Aorta (tissue), 5 donors: ENCODE measurements at places on chromosomes 13 and 19. TPM values are rescaled to one million over a fixed set of nuclear protein-coding genes. Genes with fewer than 3 reads are reported as not detected.

GRCh38 chr19:12199757-12200419 is 37.0 kb downstream of the ZNF136 start:
- no peaks in the 10 kb centered on the region for H3K36me3 ChIP-seq
- no peak for DNase-seq
- no peak overlapping the region for H3K4me3 ChIP-seq

- H3K36me3 ChIP-seq = no peaks in the 10 kb centered on the region
- no peaks in the 10 kb centered on the region for H3K27me3 ChIP-seq
- DNase-seq = no peak
- H3K4me3 ChIP-seq = no peak overlapping the region
Observed at GRCh38 chr13:95741584-95742563, 64.9 kb downstream of the DNAJC3 start.

- no peak for DNase-seq
- H3K4me1 ChIP-seq = no peaks in the 10 kb centered on the region
- no peaks in the 10 kb centered on the region for H3K27me3 ChIP-seq
- H3K4me3 ChIP-seq = no peak overlapping the region
- H3K27ac ChIP-seq = no peak overlapping the region
Observed at GRCh38 chr13:46183018-46183946, 1.3 kb upstream of the LCP1 start.

GRCh38 chr13:74270018-74270417 is 135.8 kb upstream of the KLF12 start:
- no peaks in the 10 kb centered on the region for H3K36me3 ChIP-seq
- no peak overlapping the region for H3K27ac ChIP-seq
- no peak for DNase-seq
- H3K4me3 ChIP-seq = no peak overlapping the region
- H3K4me1 ChIP-seq = no peaks in the 10 kb centered on the region

DNA sequence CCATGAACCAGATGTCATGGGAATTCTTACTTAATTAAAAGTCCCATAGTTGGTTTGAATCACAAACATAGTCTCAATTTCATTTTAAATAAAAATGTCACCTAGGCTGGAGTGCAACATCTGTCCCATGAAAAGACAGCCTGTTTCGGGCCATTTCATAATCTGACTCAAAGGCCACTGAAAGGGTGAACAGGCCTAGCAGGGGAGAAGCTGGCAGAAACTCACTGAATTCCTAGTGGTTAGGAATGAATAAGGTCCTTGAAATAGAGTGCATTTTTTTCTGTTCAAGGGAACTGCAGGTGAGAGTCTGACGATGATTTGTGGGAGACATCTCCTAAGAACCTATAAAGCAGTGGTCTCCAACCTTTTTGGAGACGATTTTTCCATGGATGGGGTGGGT is 44.0 kb upstream of the PCCA start:
- H3K27ac ChIP-seq = no peak overlapping the region
- no peaks in the 10 kb centered on the region for H3K27me3 ChIP-seq

DNA sequence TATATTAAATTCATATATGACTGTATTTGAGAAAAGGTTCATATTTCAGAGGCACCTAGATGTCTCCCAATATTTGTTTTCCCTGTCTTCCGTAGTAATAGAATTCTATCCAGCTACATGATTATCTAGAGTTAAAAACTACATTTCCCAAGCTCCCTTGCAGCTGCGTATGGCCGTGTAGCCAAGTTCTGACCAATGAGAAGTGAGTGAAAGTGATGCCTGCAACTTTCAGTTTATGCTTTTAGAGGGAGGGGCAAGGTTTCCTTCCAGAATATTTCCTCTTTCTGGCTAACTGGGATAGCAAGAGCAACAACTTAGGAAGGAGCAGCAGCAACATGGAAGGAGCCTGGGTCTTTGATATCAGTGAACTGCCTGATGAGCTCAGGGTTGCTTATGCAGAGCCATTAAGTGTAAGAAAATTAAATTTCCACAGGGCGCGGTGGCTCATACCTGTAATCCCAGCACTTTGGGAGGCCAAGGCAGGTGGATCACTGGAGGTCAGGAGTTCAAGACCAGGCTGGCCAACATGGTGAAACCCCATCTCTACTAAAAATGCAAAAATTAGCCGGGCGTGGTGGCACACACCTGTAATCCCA is 23.2 kb upstream of the CYP2A13 start:
- H3K4me1 ChIP-seq = no peaks in the 10 kb centered on the region
- H3K27ac ChIP-seq = no peak overlapping the region
- H3K4me3 ChIP-seq = no peak overlapping the region
- peaks cover 1% of the 10 kb centered on the region for H3K27me3 ChIP-seq

DNA sequence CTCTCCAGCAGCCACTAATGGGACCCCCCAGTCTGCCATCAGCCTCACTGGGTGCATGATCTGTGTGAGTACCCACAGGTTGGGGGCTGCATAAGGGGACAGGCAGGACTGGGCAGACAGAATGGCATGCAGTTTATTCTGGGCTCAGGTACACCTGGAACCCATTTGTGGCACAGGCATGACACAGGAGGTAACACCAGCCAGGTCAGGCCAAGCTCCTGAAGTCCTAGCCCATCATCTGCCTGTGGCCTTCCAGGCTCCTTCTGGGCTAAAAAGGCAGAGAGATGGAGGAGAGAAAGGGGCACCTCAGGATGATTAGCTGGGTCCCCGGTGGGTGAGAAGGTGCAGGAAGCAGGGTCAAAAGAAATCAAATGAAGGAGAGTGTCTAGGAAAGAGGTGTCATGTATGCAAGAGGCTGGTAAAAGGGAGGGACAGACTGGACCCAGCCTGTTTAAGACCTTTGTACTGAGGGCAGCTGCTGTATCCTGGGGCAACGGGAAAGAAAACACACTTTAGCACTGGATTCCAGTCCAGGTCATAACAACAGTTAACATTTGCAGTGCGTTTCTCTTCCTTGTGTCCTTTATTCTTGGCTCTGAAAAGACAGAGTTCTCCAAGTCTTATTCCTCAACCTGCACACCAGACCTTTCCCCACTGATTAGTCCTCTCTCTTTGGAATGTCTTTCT is 20.2 kb upstream of the DGKH start:
- H3K27ac ChIP-seq = no peak overlapping the region
- DNase-seq = no peak
- H3K36me3 ChIP-seq = no peaks in the 10 kb centered on the region
- no peaks in the 10 kb centered on the region for H3K27me3 ChIP-seq
- H3K4me1 ChIP-seq = no peaks in the 10 kb centered on the region
- H3K4me3 ChIP-seq = no peak overlapping the region

- H3K4me1 ChIP-seq = no peaks in the 10 kb centered on the region
- H3K36me3 ChIP-seq = no peaks in the 10 kb centered on the region
- no peak overlapping the region for H3K27ac ChIP-seq
Observed at GRCh38 chr19:43313711-43314495, 39.6 kb upstream of the CD177 start.

- H3K36me3 ChIP-seq = no peaks in the 10 kb centered on the region
- H3K27me3 ChIP-seq = no peaks in the 10 kb centered on the region
- no peaks in the 10 kb centered on the region for H3K4me1 ChIP-seq
- no peak overlapping the region for H3K27ac ChIP-seq
- no peak overlapping the region for H3K4me3 ChIP-seq
Observed at GRCh38 chr19:35337097-35337983, 8.4 kb downstream of the CD22 start.

DNA sequence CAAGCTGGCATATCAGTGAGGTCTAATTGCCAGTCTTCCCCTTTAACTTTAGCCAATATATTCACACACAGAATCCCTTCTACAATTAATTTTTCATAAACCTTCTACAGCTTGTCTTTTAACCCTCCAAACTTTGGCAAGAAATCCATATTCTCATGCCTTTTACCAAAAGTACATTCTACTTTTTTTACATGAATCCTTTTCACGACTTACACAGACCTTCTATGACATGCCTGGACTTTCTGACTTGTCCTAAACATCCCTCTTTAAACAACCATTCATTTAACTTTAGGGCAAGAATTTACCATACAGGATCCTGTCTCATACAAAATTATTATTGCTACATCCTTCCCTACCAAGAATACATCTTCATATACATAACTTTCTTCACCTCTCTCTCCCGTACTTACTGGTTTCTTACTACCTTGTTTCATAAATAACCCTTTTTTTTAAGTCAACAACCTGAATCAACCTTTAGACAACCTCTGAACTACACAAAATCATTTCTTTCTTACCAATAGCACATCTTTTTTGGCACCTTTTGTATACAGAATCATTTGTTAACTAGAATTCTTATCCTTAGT is 23.5 kb downstream of the ZNF544 start:
- peaks cover 40% of the 10 kb centered on the region for H3K36me3 ChIP-seq
- no peaks in the 10 kb centered on the region for H3K4me1 ChIP-seq
- H3K4me3 ChIP-seq = no peak overlapping the region

GRCh38 chr13:111547726-111548273 is 227.4 kb downstream of the TEX29 start:
- H3K36me3 ChIP-seq = no peaks in the 10 kb centered on the region
- no peak overlapping the region for H3K4me3 ChIP-seq
- no peaks in the 10 kb centered on the region for H3K4me1 ChIP-seq
- no peak overlapping the region for H3K27ac ChIP-seq
- peak; percentile 64 for DNase-seq

DNA sequence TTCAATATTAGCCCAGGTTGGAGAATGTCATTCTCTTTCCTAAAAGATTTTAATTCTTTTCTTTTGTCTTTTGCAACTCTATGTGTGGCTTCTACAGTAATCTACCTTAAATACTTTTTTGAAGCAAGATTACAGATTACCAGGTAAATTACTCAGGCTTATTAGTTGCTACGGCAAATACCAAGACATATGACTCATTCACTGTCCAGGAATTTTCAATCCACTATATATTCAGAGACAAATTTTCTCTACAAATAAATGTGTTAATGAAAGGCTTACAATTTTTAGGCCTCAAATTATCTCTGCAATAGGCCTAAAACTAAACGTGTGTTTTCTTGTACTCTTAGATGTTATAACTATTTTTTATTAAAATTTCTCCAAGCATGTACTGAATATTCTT is 631.3 kb downstream of the DIAPH3 start:
- H3K4me3 ChIP-seq = no peak overlapping the region
- no peak overlapping the region for H3K27ac ChIP-seq
- no peaks in the 10 kb centered on the region for H3K27me3 ChIP-seq
- peaks cover 2% of the 10 kb centered on the region for H3K4me1 ChIP-seq
- H3K36me3 ChIP-seq = no peaks in the 10 kb centered on the region

GRCh38 chr13:107133950-107134349 is 566.0 kb upstream of the ARGLU1 start:
- no peak for DNase-seq
- H3K27me3 ChIP-seq = no peaks in the 10 kb centered on the region
- no peak overlapping the region for H3K27ac ChIP-seq
- H3K36me3 ChIP-seq = no peaks in the 10 kb centered on the region
- no peak overlapping the region for H3K4me3 ChIP-seq
- H3K4me1 ChIP-seq = no peaks in the 10 kb centered on the region

DNA sequence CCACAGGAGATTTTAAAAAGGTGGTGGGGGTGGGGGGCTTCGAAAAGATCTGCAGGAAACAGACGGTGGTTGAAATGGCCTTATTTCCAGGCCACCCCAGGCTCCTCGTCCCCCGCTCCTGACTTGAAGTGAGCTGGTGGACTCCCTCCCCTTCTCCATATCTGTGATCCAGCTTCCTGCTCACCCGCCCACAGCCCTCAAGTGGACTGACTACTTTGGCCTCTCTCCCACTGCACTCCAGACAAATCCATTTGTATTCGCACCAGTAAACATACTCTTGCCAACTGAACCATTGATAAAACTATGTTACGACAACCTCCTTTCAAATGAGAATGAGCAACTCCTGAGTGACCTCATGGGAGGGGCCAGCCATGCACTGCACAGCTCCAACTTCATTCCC is 259.5 kb downstream of the COL4A1 start:
- H3K27ac ChIP-seq = no peak overlapping the region
- no peaks in the 10 kb centered on the region for H3K27me3 ChIP-seq
- H3K4me1 ChIP-seq = no peaks in the 10 kb centered on the region
- H3K4me3 ChIP-seq = no peak overlapping the region
- no peak for DNase-seq

Gene GARIN5A
- polyA plus RNA-seq = not detected

Gene DLEU7
- polyA plus RNA-seq = 0.50 TPM

Gene ZNF724
- polyA plus RNA-seq = not detected

Gene RPL21
- polyA plus RNA-seq = 3,537 TPM

Gene SIGLEC8
- polyA plus RNA-seq = 0.15 TPM

Gene DLL3
- polyA plus RNA-seq = not detected

Gene OR10H1
- not detected for polyA plus RNA-seq
